ENCODE measurements at places on chromosomes 6 and 20.
A peak's percentile ranks its signal among the peaks of the same experiment; 100 is the strongest.

GRCh38 chr20:8515810-8516435, 383.9 kb downstream of the PLCB1 start:
- DNase-seq = no peak

DNA sequence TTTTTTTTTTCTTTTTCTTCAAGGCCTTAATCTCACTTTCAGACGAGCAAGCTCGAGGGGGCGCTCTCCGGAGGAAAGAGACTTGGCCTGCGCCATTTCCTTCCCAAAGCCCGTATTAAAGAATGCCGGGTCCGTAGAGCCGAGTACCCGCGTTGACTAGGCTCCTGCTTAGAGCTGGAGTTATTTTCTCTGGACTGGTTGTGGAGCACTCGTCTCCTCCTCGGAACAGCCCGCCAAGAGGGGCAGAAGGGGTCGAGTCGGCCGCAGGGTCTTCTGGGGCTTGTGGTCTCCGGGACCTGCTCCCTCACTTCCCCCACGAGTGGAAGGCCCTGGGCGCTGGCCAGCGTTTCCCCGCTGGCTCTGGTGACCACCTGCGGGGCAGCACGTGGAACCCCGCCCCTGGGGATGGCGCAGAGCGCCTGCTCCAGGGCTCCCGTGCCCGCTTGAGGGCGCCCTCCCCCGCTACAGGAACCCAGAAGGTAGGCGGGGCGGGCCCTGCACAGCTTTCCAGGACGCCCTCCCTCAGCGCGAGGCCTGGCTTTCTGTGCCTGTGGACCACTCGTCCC, 2.7 kb upstream of the MEI4 start:
- DNase-seq = no peak

- no peak for DNase-seq
Measured at GRCh38 chr6:12298017-12298978, 8.1 kb downstream of the EDN1 start.

- no peak for DNase-seq
Measured at GRCh38 chr20:32040142-32040953, 11.7 kb upstream of the HCK start.

- no peak for DNase-seq
Measured at GRCh38 chr6:43943099-43943766, 173.2 kb downstream of the VEGFA start.

DNA sequence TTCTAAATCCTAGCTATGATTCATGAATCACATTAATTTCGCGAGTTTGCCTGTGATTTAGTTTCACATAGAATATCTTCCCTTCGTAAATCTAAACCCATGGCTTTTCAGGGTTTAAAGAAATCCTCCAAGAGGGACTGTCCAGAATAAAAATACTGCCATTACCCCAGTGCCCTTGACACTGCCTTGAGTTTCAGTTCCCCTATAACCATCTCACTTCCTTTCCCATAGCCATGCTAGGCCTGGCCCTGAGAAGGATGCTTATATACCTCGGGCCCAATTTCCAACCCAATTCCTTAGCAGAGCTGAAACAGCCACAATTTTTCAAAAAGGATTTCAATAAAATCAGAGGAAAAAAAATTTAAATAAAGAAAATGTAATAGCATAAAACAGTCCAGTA, 697.3 kb downstream of the FRK start:
- no peak for DNase-seq

DNA sequence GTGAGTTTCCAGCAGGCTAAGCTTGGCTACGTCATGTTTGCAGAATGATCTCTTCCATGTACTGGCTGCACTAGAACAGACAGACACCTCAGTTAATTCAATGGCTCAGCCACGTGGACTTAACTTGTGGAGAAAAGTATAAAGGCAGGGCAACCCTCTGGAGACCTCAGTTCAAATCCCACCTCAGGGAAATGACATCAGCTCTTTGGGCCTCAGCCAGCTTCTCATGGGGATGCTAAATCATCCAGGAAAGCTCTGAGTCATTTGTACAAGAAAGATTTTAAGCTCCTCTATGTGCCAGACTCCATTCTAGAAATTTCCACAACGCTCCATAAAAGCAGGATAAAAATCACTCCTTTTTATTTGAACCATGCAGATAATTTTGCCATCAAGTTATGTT, 128.5 kb upstream of the SALL4 start:
- DNase-seq = no peak

DNA sequence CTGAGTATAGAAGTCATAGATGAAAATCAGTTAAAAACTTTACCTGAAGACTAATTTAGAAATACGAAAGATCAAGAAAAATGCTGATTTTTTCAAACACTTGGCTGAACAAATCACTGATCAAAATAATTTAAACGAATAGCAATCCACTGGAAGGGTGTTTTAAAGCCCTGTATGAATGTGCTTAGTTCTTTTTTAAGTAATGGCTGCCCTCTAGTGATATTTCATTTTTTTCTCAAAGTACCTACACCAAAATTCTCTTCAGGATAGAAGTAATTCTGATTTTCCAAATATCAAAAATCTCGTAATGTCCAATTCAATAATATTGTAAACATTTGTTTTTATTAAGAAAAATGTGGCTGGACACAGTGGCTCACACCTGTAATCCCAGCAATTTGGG, 32.5 kb downstream of the AKAP7 start:
- DNase-seq = no peak

GRCh38 chr20:8874437-8874836, 194.4 kb upstream of the PLCB4 start:
- peak; percentile 18 for DNase-seq

DNA sequence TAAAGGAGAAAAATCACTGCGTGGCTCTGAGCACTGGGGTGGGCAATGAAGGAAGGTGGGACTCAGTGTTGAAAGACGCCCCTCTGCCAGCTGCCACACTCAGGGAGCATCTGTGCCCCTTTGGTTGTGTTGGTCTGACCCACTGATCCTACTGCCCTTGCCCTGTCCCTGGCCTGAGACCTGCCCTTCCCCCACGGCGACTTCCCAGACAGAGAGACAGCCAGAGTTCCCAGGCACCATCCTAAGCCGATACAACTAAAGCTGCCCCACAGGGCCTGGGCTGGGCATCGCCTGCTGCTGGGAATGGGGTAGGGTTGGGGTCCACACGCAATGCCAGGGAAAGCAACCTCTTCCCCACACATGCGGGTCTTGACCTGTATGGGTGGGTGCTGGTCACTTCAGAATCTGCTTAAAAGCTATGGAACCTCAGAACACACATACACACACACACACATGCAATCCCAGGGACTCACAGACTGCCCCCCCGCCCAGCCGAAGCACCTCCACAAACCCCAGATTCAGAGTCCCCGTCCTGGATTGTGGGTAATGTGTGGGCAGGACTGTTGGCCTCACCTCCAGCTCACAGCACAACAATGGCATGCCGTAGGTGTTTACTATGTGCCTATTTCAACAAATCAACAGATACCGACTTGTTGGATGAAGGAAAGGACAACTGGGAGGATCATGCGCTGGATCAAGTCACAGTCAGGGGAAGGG, 10.9 kb upstream of the SPDEF start:
- DNase-seq = no peak

DNA sequence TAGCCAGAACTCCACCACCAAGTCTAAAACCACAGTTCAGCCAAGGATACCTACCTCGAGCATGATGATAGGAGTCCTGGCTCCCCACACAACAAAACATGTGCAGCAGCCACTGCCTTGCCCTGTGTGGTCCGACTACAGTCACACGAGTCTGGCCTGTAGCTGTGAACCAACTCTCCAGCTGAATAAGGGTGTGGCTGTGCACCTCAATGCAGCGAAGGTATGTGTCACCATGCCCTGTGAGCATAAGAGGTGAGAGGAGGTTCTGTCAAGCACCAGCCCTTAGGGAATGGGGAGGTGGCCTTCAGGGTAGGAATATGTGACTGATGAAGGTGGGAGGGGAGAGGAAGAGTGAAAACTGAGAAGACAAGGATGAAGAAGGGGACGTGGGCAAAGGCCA, 16.7 kb upstream of the KHDC1L start:
- DNase-seq = no peak

GRCh38 chr20:38336726-38337125, 9.6 kb upstream of the LBP start:
- no peak for DNase-seq

DNA sequence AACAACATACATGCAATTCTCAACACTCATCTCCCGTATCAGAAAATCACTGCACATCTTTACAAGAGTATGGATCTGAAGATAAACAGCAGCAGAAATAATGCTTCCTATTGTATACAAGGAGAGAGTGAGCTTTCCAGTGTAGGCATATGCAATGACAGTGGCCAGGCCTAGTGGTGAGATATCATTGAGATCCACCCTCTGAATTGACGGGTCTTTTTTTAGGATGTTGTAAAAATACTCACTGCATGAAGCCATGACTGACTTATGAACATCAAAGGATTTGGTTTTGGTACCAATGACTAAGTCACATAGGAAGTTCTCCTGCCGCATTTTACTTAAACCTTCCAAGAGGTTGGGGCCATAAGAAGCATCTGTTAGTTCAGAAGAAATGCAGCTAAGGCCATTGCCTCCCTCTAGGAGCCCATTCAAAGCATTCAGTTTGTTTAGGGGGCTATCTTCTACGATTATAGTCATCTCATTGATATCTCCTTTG, 10.8 kb downstream of the KLHL31 start:
- DNase-seq = no peak

DNA sequence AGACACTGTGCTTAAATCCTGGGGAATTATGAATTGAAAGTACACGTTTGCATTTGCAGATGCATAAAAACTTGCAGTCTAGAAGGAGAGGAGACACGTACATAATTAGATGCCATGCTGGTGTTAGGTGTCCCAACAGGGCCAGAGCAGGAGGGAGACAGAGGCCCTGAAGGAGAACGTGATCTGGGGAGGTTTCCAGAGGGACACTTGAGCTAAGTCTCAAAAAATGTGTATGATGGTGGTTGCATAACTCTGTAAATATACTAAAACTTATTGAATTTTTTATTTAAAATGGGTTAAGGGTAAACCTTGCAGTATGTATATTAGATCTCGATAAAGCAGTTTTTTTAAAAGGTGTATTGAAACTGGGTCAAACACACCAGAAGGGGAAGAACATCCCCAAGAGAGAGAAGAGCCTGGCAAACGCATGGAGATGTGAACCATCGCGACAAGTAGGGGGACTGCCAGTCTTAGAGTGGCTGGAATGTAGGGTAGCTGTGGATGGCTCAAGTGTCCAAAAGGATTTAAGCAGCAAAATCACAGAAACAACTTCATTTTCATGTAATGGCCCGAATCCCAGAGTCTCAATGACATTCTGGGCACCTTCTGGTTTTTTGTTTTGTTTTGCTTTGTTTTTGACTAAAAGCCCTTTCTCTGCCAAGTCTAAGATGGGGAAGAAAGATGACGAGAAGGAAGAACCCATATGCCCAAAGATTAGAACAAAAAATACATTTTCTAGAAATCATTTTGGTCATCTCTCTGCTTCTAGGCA, 15.3 kb downstream of the TRAF3IP2 start:
- no peak for DNase-seq

- DNase-seq = peak; percentile 54
Measured at GRCh38 chr6:6007366-6008088, 802 bp upstream of the NRN1 start.

- DNase-seq = peak; percentile 50
Measured at GRCh38 chr6:10733151-10733715, 10.4 kb downstream of the TMEM14C start.

GRCh38 chr6:119891644-119892043, 542.1 kb upstream of the MAN1A1 start:
- no peak for DNase-seq

- no peak for DNase-seq
Measured at GRCh38 chr6:41272591-41273240, 13.8 kb downstream of the TREM1 start.

DNA sequence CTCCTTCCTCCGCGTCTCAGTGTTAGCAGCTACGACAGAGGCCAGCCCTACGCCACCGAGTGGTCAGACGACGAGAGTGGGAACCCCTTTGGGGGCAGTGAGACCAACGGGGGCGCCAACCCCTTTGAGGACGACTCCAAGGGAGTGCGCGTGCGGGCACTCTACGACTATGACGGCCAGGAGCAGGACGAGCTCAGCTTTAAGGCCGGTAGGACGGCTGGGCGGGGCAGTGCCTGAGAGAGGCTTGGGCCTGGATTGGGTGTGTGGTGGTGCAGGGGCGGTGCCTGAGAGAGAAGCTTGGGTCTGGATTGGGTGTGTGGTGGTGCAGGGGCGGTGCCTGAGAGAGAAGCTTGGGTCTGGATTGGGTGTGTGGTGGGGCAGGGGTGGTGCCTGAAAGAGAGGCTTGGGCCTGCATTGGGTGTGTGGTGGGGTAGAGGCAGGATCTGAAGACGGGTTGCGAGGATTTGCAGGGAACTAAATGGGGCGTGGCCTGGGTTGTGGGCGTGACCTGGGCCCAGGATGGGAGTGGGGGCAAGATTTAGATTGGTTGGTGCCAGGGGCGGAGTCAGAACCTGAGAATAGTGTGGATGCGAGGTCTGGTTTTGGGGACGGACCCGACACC, 24.4 kb downstream of the SPDEF start:
- DNase-seq = no peak

DNA sequence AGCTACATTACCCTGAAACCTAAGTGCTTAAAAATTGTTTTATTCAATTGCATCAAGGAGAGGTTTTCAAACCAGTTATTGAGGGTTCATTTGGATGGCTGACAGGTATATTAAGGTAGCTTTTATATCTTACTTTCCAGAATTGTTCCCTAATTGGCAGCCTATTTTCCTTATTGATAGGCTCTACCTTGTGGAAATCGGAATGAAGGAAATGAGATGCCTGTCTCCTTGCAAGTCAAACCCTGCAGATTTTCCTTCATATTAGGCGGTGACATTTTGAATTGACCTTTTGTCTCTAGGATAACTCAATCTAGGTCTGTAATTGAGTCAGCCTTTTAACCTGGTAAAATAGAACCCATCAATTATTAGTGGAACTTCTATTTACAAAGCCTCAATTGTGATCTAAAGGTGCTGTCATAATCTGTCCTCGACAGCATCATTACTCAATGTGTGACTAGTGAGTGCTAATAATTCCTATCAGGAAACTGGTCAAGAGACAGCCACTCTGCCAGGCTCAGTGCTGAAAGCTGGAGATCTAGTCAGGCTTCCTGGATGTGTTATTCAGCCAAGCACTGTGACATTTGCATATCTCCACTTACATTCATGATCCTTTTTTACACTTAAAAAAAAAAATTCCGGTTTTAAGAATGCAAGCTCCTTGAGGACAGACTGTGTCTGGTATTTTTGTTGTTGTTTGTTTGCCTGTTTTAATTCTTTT, 20.1 kb downstream of the OPRM1 start:
- peak; percentile 24 for DNase-seq

GRCh38 chr6:158653577-158654354, 3.9 kb downstream of the SYTL3 start:
- DNase-seq = no peak

DNA sequence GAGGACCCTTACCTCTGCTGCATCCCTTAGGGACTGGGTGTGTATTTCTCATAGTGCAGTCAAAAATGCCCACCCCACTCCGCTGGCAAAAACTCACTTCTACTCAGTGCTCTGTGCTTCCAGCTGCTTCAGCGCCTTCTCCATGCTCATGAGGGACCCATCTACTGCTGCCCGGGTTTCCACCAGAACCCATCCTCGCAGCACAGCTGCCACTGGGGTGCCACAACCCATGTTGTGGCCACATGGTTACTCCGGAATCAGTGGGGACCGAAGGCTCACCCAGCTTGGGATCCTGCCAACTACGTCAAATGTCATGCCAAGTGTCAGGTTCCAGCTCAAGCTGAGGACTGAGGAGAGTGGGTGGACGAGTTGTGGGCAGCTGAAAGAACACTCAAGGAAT, 774.2 kb upstream of the EYS start:
- no peak for DNase-seq

Measured in NCI-H1417 (cell line).